Body of pancreas (tissue), 4 donors: ENCODE measurements at places on chromosomes 12 and 14. TPM values are rescaled to one million over a fixed set of nuclear protein-coding genes. Genes with fewer than 3 reads are reported as not detected.

DNA sequence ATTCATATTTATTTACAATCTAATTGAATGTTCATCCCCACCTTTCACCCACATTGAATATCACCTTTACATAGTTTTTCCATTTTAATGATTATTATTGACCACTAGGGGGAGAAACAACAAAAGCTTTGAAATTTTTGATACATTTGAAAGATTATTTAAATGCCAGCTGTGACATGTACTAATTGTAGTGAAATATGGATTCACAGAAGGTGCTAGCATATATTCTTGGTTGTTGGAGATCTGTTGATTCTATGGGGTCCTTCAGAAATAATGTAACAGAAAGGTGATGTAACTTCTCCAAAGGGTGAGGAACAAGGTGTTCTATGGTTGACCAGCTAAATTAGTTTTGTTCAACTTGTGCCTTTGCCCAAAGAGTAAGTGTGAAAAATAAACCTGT lies 22.4 kb upstream of the GPR33 start:
- H3K4me3 ChIP-seq = no peak overlapping the region
- no peaks in the 10 kb centered on the region for H3K4me1 ChIP-seq
- no peaks in the 10 kb centered on the region for H3K27me3 ChIP-seq
- no peak overlapping the region for H3K27ac ChIP-seq
- H3K36me3 ChIP-seq = no peaks in the 10 kb centered on the region
- no peak for DNase-seq

The KRT6B gene
- not detected for total RNA-seq

GRCh38 chr12:103933237-103933636 lies 3.0 kb downstream of the HSP90B1 start:
- no peak overlapping the region for H3K27ac ChIP-seq
- peaks cover 19% of the 10 kb centered on the region for H3K36me3 ChIP-seq
- H3K4me3 ChIP-seq = no peak overlapping the region
- no peak for DNase-seq
- H3K4me1 ChIP-seq = peaks cover 67% of the 10 kb centered on the region
- no peaks in the 10 kb centered on the region for H3K27me3 ChIP-seq

DNA sequence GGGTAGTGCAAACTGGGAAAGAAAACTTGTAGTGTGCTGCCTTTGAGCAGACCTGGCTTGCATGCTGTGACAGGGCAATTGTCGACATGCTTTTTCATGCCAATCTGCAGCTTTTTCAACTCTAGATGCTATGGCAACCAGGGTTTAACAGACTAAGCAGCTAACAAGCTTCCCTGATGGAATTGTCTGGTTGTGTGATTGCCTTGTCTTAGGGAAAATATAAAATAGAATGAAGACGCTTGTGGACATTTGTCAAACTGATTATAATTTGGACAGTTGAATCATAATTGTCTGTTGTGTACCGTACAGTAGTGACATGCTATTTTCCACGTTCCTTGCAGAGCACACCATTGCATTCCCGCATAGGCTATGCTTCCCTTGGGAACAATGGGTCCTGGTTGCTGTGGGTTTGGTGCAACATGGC lies 113.0 kb downstream of the FOXG1 start:
- H3K27ac ChIP-seq = no peak overlapping the region
- H3K4me1 ChIP-seq = peaks cover 12% of the 10 kb centered on the region
- no peak overlapping the region for H3K4me3 ChIP-seq
- H3K27me3 ChIP-seq = no peaks in the 10 kb centered on the region
- no peak for DNase-seq

DNA sequence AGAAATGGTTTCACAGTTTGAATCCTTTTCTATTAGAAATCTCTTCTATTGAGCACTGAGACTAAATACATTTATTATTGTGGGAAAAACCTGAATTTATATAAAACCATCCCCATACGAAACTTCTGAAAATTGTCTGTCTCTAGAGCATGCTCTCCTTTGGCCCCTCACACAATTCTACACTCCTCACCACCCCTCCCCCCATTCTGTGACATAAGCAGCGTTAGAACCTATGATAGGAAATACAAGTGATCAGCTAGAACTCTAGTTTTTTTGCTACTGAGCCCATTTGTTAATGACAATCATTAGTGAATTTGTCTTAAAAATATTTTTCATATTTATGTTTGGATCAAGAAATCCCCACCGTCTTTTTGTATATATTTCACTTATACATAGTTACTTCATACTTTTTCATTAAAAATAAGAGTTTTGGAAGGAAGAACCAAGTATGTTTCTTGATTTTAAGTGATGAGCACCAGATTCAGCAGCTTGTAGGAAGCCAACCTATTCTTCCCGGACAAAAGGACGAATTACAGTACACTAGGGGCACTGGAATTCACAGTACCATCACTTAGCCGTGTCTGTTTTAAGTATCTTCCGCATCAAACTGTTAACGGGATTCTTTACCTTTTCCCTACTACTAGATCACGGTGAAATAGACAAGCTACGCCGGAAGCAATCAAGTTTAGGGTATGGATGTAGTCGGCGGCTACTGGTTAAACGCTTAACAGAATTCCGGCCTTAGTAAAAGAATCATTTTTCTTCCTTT lies 724 bp downstream of the GTSF1 start:
- H3K27ac ChIP-seq = no peak overlapping the region
- no peaks in the 10 kb centered on the region for H3K27me3 ChIP-seq
- no peak overlapping the region for H3K4me3 ChIP-seq
- H3K4me1 ChIP-seq = no peaks in the 10 kb centered on the region
- no peaks in the 10 kb centered on the region for H3K36me3 ChIP-seq

DNA sequence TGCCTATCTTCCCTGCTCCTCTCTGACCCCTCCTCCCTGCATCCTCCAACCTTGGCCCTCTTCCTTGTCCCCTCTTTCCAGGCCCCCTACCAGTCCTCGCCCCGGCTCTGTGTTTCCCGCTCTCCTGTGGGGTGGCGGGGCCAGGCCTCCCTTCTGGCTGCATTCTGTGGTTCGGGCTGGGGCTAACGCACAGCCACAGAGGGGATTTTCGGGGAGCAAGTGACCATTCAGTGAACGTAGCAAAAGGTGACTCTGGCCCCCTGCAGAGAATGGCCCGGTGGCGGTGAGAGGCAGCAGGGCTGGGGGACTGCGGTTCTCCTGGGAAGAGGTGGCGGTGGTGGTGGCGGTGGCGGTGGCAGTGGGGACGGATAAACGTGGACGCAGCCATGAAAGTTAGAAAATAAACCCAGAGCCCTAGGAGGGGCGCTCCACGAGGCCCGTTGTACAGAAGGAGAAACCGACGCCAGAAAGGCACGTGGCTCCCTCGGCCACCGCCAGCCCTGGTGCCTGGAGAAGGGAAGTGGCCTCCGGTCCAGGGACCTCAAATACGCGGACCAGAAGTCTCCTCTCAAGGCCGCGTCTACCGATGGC lies 269.6 kb downstream of the ADGRD1 start:
- no peaks in the 10 kb centered on the region for H3K36me3 ChIP-seq
- H3K4me3 ChIP-seq = no peak overlapping the region
- peaks cover 11% of the 10 kb centered on the region for H3K4me1 ChIP-seq
- no peaks in the 10 kb centered on the region for H3K27me3 ChIP-seq
- H3K27ac ChIP-seq = no peak overlapping the region

- H3K4me1 ChIP-seq = no peaks in the 10 kb centered on the region
- no peak overlapping the region for H3K27ac ChIP-seq
- DNase-seq = no peak
- peaks cover 11% of the 10 kb centered on the region for H3K36me3 ChIP-seq
- H3K27me3 ChIP-seq = no peaks in the 10 kb centered on the region
- no peak overlapping the region for H3K4me3 ChIP-seq
These were observed 66.8 kb upstream of the GPR68 start for GRCh38 chr14:91311284-91311662.

- DNase-seq = no peak
- H3K27me3 ChIP-seq = no peaks in the 10 kb centered on the region
- no peak overlapping the region for H3K4me3 ChIP-seq
- H3K36me3 ChIP-seq = no peaks in the 10 kb centered on the region
- H3K4me1 ChIP-seq = peaks cover 8% of the 10 kb centered on the region
These were observed 49.1 kb downstream of the B4GALNT3 start for GRCh38 chr12:508795-509194.

The TEAD4 gene
- total RNA-seq = 28.5 TPM

The ISM2 gene
- not detected for total RNA-seq

GRCh38 chr14:72565149-72565559 lies 328.7 kb downstream of the DPF3 start:
- peak; percentile 6 for DNase-seq
- no peaks in the 10 kb centered on the region for H3K4me1 ChIP-seq
- H3K27me3 ChIP-seq = no peaks in the 10 kb centered on the region
- no peak overlapping the region for H3K4me3 ChIP-seq
- H3K27ac ChIP-seq = no peak overlapping the region
- H3K36me3 ChIP-seq = no peaks in the 10 kb centered on the region
